ENCODE measurements at places on chromosomes 2 and 18. TPM values are rescaled to one million over a fixed set of nuclear protein-coding genes. Genes with fewer than 3 reads are reported as not detected.

DNA sequence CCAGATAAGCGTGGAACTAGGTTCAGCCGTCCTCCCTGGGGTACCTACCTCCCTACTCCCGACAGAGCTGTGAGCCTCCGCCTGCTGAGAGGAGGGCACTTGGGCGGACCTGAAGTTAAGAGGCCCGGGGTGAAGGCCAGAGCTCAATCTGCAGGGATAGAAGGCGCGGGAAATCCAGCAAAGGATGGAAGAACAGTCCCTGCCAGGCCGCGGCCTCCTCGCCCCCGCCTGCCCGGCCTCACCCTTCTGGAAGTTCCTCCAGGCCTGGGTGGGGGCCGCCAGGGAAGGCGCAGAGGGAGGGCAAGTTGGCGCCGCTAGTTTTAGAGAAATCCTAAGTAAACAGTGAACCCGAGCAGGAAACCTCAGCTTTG, 13.0 kb downstream of the EN1 start:
- H3K4me3 ChIP-seq = no peak overlapping the region
- H3K27ac ChIP-seq = no peak overlapping the region
- DNase-seq = no peak

GRCh38 chr18:57780318-57780705, 22.8 kb downstream of the ATP8B1 start:
- H3K4me3 ChIP-seq = no peak overlapping the region
- peak overlapping the region; percentile 48 for H3K27ac ChIP-seq
- H3K36me3 ChIP-seq = no peaks in the 10 kb centered on the region
- DNase-seq = no peak
- peaks cover 74% of the 10 kb centered on the region for H3K4me1 ChIP-seq

DNA sequence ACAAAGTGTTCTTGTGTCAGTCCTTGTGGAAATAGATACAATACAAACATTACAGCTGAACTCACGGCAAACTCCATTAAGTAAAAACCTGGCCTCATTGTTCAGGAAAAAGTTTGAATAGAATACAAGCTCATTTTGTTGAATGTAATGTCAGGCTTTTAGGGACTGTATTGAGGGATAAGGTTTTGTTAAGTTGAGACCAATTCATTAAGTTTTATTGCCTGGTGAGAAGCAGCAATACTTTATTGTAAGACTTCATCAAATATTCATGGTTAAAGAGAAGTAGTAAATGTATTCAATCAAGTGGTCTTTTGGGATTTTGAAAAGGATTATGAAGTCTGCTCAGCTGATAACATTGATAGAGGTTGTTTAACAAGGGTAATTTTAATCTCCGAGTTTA, 35.4 kb upstream of the METAP1D start:
- H3K27ac ChIP-seq = no peak overlapping the region

DNA sequence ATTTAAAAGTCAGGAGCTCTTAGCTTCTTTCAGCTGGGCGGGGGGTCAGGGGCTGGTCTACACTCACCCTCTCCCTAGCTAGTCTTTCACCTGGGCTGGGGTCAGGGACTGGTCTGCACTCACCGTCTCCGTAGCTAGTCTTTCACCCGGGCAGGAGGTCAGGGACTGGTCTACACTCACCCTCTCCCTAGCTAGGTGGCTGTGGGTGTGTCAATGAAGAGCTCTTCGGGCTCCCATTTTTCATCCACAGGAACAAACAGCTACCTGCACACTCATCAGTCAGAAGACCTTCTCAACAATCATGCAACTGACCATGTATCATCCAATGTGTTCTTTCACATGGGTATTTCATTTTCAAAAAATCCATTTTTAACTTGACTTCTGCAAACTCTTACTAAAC, 8.0 kb downstream of the CHST10 start:
- no peaks in the 10 kb centered on the region for H3K27me3 ChIP-seq
- H3K4me3 ChIP-seq = no peak overlapping the region
- DNase-seq = no peak
- no peaks in the 10 kb centered on the region for H3K36me3 ChIP-seq
- no peak overlapping the region for H3K27ac ChIP-seq
- H3K4me1 ChIP-seq = no peaks in the 10 kb centered on the region

- no peaks in the 10 kb centered on the region for H3K4me1 ChIP-seq
- no peaks in the 10 kb centered on the region for H3K27me3 ChIP-seq
- no peak overlapping the region for H3K4me3 ChIP-seq
- no peak overlapping the region for H3K27ac ChIP-seq
- DNase-seq = no peak
These were observed 395.6 kb upstream of the HS6ST1 start for GRCh38 chr2:128714285-128714684.

GRCh38 chr2:27133195-27133875, 1.1 kb downstream of the PREB start:
- H3K4me1 ChIP-seq = peaks cover 20% of the 10 kb centered on the region
- peak overlapping the region; percentile 89 for H3K4me3 ChIP-seq
- H3K27me3 ChIP-seq = no peaks in the 10 kb centered on the region
- H3K27ac ChIP-seq = no peak overlapping the region

DNA sequence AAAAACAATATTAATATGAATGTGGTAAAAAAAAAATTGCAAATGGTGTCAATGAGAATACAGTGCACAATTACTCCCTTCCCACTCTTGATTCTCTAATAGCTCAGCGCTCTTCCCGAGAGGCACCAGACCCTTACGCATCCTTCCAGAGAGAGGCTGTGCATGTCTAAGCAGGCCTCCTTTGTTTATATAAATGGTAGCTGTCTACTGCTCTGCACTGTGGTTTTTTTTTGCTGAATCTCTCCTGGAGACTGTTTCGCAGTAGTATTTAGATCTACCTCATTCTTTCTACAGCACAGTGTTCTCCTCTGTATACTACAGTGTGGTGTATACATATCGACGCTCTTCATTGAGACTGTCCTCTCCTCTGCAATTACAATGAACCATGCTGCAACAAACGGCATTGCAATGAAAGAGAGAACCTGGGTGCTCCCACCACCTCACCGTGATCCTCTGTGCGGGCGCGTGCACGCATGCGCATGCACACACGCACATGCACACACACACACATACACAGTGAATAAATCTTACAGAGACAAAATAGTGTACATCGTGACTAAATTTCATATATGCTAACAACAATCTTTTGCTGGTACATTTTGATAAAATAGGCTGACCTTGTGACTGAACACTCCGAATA, 19.4 kb downstream of the SEPTIN10 start:
- H3K36me3 ChIP-seq = no peaks in the 10 kb centered on the region
- H3K27me3 ChIP-seq = no peaks in the 10 kb centered on the region
- no peak overlapping the region for H3K4me3 ChIP-seq
- H3K4me1 ChIP-seq = no peaks in the 10 kb centered on the region

GRCh38 chr2:113253453-113253852, 25.3 kb downstream of the PAX8 start:
- DNase-seq = no peak
- no peaks in the 10 kb centered on the region for H3K27me3 ChIP-seq
- no peak overlapping the region for H3K27ac ChIP-seq
- no peaks in the 10 kb centered on the region for H3K36me3 ChIP-seq
- H3K4me1 ChIP-seq = peaks cover 6% of the 10 kb centered on the region

IL37 gene
- not detected for total RNA-seq

CTLA4 gene
- not detected for total RNA-seq

PKDCC gene
- 93.9 TPM for total RNA-seq

RIT2 gene
- not detected for total RNA-seq

PTPRN gene
- 18.7 TPM for total RNA-seq

SFXN5 gene
- 5.4 TPM for total RNA-seq

RNF152 gene
- 7.8 TPM for total RNA-seq

Data from body of pancreas (tissue), 4 donors.